ENCODE measurements at places on chromosomes 2 and 18. TPM values are rescaled to one million over a fixed set of nuclear protein-coding genes. Genes with fewer than 3 reads are reported as not detected.

DNA sequence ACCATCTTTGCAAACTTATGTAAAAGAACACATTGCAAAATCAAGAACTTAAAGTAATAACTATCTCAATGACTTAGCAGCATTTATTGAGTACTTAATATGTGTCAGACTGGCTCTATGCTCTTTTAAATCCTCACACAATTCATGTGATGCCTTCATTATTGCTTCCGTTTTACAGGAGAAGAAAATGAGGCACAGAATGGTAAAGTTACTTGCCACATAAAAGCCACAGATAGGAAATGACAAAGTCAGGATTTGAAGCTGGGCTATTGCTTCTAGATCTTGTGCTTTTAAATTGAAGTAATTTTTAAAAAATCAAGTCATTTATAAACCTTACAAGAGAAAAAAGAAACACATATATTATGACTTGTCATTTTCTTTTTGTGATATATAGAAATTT, 174.2 kb downstream of the WDR7 start:
- no peak for DNase-seq

Gene DNER
- total RNA-seq: not detected

DNA sequence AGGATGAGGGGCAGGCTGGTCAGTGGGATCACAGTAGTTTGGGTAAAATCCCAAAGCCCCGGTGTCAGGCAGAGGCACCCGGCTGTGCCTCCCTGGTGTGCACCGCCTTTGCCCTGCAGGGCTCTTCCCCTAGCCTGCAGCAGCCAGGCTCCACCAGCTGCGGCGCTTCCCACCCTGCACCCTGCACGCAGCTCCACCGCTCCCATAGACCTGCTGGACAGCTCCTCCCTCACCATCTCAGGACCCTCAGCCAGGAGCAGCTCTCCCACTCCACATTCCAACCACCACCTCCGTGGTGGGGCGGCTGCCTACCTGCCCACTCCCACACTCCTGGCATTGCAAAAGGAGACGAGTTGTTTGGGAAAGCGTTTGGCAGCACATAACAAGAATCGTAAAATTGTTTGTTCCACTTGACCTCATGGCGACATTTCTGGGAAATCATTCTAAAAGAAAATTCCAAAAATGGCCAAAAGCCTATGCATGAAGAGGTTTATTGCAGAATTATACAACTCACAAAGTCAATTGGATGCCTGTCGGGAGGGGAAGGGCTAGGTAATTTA, 287.4 kb upstream of the HDAC4 start:
- DNase-seq: no peak

DNA sequence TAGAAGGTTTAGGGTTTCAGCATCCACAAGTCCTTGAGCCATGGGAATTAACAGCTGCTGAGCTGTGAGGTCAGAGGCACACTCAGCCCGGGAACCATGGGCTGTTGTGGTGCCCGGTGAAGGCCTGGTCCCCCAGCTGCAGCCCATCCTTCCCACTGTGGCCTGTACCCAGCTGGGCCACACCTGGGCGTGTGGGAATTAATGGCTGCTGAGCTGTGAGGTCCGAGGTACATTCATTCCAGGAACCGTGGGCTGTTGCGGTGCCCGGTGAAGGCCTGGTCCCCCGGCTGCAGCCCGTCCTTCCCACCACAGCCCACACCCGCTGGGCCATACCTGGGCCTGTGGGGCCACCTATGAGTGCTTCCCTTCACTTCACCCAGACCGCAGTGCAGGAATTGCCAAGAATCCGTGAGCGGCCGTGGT, 25.2 kb downstream of the TMEM18 start:
- DNase-seq: no peak

DNA sequence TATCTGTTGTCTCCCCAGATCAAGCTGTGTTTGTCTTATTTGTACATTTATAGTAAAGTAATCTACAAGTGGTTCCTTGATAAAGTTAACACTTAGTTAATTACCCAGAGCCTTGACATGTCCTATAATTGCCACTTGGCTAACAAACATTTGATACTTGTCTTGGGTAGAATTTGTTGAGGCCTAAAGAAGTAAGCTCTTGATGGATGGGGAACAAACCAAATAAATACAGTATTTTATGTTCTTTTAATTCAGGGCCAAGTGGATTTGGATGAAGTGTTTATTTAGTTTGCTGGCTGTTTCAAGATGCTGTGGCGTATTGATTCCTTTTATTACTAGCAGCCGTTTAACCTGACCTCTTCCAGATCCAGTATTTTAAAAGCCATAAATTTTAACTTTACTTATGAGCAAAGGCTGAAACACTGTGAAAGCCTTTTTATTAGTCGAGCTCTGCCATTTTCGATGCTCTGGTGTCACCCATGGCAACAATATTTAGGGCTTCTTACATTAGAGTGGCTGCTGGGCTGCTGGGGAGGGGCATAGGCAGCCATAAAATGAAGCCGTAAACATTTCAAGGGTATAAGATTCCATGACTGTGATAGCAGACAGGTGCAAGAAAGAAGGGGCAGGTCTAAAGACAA, 401.6 kb upstream of the NRP2 start:
- no peak for DNase-seq

DNA sequence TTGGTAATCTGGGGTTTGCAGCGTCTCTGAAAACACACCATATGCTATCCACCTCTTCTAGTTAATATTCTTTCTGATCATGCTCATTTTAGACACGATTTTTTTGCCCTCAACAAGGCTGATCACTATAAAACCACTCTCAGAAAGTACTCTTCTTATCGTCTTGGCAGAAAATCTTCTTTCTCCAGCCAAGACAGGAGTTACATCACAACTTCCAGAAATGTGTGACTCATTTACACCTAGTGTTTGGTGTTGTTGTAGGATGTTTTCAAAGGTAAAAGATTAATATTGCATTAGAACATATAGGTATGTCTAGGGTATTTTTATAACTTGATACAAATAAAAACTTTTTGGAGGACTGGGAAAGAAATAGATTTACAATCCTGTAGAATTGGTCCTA, 138.5 kb upstream of the NETO1 start:
- DNase-seq: no peak

- DNase-seq: no peak
Measured at GRCh38 chr2:74081763-74082110, 66.0 kb downstream of the BOLA3 start.

DNA sequence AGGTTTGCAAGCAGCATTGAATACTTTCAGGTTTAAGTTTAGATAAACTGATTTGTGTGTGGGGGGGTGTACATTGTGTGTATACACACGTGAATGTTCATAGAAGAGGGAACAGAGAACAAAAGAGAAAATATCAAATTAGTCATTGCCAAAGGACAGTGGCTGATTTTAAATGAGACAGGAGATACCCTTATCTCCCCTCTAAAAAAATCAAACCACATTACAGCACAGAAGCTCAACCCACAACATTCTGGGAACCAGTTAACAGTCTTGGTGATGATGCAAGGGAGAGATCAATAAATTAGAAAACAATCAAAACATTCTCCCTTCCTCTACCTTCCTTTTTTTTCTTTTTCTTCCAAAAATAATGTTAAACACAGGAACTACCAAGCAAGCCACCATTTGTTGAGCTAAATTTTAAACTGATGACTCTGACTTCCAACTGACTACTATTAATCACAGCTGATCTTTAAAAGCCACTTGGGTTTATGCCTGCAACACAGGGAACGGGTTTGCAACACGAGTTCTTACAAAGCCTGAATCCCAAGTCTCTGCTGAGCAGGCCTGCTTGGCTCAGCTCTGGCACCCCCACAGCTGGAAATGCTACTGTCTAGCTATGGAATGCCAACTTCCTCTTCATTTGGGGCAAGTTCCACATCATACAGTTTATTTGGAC, 119.2 kb upstream of the ACVR1C start:
- DNase-seq: no peak

DNA sequence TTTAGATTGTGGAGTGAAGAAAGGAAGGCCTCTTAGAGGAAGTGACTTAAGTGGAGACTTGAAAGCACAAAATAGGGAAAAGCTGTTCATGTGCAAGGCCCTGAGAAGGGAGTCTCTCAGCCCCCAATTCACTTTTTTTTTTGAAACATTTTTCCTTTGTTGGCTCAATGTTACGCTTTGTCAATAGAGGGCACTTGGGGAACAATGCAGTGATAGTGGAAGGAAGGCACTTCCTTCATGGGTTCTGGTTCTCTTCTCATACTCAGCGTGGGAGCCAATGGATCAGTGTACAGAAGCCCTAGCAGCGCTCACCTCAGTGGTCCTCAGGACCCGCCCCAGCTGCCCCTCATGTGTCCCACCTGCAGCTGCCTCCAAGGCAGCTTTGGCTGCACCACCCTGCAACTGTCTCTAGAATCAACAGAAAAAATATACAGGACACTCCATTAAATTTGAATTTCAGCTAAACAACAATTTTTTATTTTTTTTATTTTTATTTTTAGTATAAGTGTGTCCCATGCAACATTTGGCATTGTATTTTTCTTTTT, 8.6 kb upstream of the C2orf42 start:
- no peak for DNase-seq

GRCh38 chr18:22694954-22695353, 238.2 kb upstream of the RBBP8 start:
- DNase-seq: no peak

GRCh38 chr2:188870289-188870688, 103.9 kb upstream of the COL3A1 start:
- no peak for DNase-seq

Gene SERPINB3
- not detected for total RNA-seq

GRCh38 chr2:203949228-203949627, 12.7 kb downstream of the ICOS start:
- no peak for DNase-seq

- no peak for DNase-seq
Measured at GRCh38 chr2:105455488-105456003, 56.7 kb upstream of the FHL2 start.

- peak; percentile 40 for DNase-seq
Measured at GRCh38 chr18:58615140-58616132, 13.5 kb downstream of the ALPK2 start.

Gene TUBA4B
- not detected for total RNA-seq

Data from activated T-cell treated with anti-CD3 and anti-CD28 coated beads, Interleukin-2, amount 50 U/mL, for 4 hours (primary cell).